ENCODE measurements at places on chromosomes 2 and 18. TPM values are rescaled to one million over a fixed set of nuclear protein-coding genes. Genes with fewer than 3 reads are reported as not detected.

- DNase-seq: no peak
These were observed 57.9 kb upstream of the MSH2 start for GRCh38 chr2:47344890-47345589.

DNA sequence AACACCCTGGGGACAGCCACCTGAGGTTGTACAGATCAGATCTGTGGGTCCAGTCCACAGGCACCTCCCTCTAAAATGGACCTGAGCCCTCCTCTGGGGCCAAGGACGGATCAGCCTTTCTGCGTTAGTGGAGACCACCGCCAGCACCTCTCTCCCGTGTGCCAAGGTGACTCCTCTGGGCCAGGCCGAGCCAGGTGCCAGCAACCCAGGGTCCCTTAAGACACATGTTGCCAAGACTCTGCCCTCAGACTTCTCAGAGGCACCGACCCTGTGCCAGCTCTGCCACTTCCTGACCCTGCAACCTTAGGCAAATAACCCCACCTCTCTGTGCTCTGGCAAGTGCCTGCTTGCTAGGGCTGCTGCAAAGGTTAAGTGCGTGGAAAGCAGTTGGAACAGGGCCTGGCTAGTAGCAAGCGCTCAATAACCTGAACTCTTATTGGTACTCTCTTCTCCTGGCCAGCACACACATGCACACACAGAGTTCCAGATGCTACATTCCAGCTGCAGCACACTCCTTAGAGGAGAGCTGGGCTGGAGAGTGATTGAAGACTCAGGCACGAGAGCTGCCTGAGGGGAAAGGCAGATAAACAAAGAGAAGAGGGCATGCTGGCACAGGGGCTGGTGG is 105.6 kb downstream of the TNS1 start:
- no peak for DNase-seq

DNA sequence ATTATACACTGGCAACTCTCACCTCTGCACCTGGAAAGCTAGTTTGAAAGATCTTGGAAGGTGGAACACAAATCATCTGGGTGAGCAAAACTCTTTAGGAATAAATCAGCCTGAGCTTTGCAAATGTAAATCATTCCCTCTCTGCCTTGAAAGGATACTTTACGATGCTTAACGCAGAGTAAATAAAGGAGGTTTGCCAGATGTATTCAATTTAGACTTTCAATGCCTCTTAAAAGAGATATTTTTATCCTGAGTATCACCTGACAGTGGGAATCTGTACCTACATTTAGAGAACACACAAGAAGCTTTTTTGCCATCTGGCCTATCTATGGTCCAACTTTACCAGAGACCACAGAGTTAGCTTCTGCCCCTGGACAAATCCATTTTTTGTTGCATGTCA is 983.2 kb upstream of the CDH2 start:
- DNase-seq: no peak

The ANKRD53 gene
- total RNA-seq: not detected

The KATNAL2 gene
- 0.34 TPM for total RNA-seq

The ARHGAP28 gene
- total RNA-seq: not detected

The MC5R gene
- not detected for total RNA-seq

DNA sequence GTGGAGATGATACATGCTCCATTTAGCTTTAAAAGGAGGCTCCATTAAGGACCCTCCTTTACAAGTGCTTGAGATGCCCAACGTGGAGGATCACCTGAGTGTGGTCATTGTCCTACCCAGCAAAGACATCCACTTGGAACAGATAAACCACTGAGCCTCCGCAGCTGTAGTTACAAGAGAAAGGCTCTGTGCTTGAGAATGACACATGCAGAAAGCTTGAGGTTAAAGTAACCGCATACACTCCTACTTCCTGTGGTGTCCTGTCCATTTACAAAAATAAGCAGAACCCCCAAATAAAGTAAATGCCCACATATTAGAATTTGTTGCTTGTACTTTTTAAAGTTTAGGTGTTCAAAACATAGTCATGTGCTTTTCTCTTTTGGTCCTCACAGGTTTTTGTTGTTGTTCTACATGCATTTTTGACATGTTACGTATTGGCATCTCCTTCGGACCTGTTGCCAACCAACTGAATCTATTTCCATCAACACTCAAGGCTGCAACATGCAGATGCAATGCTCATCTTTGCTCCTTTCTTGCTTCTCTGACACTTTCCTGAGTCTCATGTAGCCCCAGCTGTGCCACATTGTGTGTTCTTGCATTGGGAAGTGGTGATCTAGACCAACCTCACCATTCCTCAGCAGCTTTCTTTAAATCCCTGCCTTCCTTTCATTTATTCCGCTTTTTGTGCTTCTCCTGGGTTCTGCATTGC is 56.0 kb downstream of the SERPINB7 start:
- DNase-seq: peak; percentile 22

DNA sequence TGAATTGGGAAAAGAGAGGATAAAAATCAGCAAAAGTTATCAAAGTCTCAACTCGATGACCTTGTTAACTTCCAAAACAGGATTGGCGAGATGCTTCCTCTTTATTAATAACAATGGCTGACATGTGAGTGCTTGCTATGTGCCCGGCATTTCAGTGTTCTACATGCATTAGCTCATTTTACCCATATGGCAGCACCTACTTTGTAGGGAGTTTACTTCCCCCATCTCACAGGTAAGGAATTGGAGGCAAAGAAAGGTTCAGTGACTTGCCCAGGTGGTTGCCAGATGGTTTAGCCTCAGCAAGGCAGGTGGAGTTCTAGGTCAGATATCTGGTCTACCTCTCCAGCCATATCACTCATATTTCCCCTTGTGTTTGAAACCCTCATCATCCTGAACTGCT is 12.4 kb downstream of the TFCP2L1 start:
- no peak for DNase-seq

- no peak for DNase-seq
These were observed 8.8 kb upstream of the CRACDL start for GRCh38 chr2:98944775-98945174.

The DYSF gene
- 4.7 TPM for total RNA-seq

Measured in activated CD8-positive, alpha-beta T cell treated with anti-CD3 and anti-CD28 coated beads, Interleukin-2, amount 10 ng/mL, durations not matched to agents 7 days and 5 days (primary cell).